ENCODE measurements at places on chromosomes 16 and 17.

- no peak for DNase-seq
These were observed 13.8 kb downstream of the CNGB1 start for GRCh38 chr16:57956924-57957672.

DNA sequence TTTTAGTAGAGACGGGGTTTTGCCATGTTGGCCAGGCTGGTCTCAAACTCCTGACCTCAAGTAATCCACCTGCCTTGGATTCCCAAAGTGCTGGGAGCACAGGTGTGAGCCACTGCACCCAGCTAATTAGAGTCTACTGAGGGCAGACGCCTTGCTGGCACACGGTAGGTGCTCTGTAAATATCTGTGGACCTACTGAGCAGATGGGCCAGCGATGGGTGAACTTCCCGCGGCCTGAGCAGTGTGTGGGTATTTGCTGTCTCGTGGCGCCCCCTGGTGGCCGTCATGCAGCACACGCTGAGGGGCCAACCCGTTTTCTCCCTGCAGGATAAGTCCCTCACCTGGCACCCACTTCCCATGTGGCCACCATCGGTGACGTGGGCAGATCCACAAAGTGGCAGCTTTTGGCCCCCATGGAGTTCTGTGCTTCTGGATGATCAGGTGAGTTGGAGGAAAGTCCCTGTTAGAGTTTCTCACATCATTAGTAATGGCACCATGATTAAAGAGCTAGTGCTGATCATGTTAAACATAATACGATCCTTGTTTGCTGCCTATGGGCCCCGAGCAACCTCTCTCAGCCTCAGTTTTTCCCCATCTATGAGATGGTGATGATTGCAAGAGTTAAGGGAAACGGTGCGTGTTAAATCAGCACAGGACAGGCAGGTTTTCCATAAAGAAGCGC, 40.7 kb downstream of the ZDHHC7 start:
- DNase-seq = peak; percentile 66

- no peak for DNase-seq
These were observed 45.1 kb downstream of the BAIAP2 start for GRCh38 chr17:81080019-81080418.

DNA sequence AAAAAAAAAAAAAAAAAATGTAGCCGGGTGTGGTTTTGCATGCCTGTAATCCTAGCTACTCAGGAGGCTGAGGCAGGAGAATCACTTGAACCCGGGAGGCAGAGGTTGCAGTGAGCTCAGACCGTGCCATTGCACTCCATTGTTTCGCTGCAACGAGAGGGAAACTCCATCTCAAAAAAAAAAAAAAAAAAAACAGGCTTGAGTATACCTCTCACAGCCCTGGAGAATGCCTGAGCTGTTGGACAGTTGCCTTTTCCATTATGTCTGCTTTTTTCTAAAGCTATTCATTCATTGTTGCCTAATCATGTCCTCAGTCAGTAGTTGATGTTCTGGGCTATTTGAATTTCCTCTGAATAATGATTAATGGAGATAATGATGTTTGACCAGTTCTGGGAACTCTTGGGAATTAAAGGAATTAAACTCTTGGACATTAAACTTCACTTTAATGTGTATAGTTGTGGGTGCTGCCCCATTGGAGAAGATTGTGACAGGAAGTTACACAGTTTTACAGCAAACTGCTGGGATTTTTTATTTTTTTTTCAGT, 11.8 kb downstream of the HMOX2 start:
- DNase-seq = peak; percentile 86

DNA sequence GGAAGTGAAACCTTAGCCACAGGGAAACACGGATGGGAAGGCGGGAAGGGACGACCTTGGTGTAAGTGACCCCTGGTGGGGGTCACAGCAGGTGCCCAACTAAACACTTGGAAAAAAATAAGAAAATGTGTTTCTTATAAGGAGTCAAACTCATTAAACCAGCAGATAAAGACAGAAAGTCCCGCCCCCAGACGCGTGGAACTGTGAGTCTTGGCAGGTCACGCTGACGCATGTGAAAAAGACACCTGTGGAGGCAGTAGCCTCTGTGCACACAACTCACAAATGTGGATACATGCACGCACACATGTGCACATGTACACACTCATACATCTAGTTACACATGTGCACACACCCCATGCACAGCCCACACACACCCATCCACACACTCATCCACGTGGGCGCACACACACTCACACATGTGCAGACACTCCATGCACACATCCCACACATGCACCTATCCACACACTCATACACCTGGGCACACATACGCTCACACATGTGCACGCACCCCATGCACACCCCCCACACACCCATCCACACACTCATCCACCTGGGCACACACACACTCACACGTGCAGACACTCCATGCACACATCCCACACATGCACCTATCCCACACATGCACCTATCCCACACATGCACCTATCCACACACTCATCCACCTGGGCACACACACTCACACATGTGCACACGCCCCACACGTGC, 432.4 kb downstream of the SOX9 start:
- DNase-seq = no peak

- no peak for DNase-seq
These were observed 53.9 kb upstream of the CHMP6 start for GRCh38 chr17:80937462-80938381.

DNA sequence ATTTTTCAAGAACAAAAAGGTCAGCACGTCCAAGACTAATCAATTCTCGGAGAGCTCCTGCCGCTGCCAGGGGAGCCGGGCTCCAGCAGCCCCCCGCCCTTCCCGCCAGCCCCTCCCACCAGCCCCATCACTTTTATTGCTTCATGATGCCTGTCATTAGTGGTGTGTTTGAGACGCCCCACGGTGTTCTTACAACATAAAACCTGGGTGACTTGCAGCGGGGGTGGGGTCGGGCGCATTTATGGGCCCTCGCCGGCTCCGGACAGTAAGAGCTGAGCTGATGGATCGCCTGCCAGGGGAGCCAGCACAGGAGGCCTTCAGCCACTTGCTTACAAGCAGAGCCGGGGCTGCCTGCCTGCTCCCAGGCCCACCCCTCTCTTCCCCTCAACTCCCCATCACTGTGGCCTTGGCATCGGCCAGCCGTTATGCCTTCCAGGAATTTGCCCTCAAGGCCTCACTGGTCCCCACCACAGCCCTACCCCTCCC, 82.9 kb upstream of the CBX4 start:
- no peak for DNase-seq

- no peak for DNase-seq
These were observed 28.3 kb upstream of the TMEM97 start for GRCh38 chr17:28290703-28291102.

- DNase-seq = no peak
These were observed 27.3 kb upstream of the ABCC12 start for GRCh38 chr16:48182979-48183537.

- DNase-seq = no peak
These were observed 5.9 kb upstream of the COL1A1 start for GRCh38 chr17:50207315-50207714.

DNA sequence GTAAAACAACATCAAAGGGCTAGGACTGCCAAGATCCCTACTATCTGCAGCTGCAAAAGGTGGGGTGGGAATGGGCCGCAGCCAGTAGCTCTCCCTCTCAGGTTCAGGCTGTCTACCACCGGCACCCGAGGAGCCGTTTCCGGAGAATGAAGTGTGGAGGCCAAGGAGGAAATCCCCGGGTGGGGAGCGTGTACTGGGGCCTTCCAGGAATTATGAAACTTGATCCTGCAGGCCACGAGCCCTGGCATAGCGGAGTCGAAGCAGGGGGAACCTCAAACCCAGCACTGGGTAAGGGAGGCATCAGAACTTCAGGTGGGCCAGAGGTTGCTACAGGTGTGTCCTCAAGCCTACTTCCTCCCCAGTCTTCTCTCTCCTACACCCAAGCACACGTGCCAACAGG, 5.1 kb downstream of the INPP5K start:
- DNase-seq = peak; percentile 22

DNA sequence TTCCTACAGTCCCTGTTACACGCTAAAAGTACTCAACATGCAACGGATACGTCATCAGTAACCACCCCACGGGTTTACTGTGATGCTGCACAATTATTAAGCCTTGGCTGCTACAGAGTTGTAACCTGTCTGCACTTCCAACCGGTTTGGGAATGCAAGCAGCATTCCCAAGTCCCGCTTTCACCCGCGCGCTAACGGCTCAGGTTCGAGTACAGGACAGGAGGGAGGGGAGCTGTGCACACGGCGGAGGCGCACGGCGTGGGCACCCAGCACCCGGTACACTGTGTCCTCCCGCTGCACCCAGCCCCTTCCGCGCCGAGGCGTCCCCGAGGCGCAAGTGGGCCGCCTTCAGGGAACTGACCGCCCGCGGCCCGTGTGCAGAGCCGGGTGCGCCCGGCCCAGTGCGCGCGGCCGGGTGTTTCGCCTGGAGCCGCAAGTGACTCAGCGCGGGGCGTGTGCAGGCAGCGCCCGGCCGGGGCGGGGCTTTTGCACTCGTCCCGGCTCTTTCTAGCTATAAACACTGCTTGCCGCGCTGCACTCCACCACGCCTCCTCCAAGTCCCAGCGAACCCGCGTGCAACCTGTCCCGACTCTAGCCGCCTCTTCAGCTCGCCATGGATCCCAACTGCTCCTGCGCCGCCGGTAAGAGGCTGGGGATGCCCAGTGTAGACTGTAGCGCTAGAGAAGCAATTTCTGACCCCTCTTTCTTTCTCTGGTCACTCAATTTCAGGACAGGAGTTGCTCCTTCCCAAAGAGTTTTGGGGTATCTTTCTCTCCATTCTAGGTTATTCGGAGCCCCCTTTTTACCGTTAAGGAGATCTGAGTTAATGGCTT, at the start of gene MT2A:
Gene MT2A (plus strand): TSS at position 542 of the 833 bp plus-strand sequence. CDS start 72 bp downstream, at position 614.
- DNase-seq = peak; percentile 97

DNA sequence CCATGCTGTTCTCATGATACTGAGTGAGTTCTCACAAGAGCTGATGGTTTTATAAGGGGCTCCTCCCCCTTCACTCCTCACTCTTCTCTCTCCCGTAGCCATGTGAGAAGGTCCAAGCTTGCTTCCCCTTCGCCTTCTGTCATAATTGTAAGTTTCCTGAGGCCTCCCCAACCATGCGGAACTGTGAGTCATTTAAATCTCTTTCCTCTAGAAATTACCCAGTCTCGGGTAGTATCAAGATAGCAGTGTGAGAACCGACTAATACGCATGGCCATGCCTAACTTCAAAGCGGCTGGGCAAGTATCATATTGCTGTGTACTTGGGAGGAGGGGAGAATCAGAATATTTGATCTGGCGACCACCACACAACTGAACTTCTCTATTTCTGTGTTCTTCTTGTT, 88.3 kb downstream of the PRKCB start:
- DNase-seq = no peak

GRCh38 chr17:21177854-21178600, 35.9 kb downstream of the TMEM11 start:
- DNase-seq = no peak

GRCh38 chr17:75006653-75007052, 5.8 kb upstream of the MRPL58 start:
- no peak for DNase-seq

DNA sequence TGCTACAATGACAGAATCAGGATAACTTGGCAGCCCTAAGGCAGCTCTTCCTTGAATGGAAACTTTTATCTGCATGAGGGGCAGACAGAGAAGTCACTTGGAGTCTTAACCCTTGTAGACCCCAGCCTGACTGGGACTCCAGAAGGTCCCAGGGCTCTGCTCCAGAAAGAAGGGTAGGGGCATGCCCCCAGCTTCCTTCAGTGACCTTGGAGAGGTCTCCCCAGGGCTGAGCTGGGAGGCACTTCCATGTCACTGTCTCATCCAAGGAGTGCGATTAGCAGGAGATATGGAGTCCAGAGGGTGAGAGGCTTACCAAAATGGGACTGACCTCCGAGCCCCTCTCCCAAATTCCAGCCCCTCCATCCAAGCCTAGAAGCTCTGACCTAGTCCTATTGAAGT, 3.4 kb upstream of the NLRC5 start:
- DNase-seq = no peak

- no peak for DNase-seq
These were observed 807.0 kb upstream of the SOX9 start for GRCh38 chr17:71313866-71314265.

- DNase-seq = no peak
These were observed 486 bp downstream of the SYT17 start for GRCh38 chr16:19168371-19169081.

Measured in amniotic epithelial cell (primary cell).